ENCODE measurements at places on chromosomes 5 and 9. TPM values are rescaled to one million over a fixed set of nuclear protein-coding genes. Genes with fewer than 3 reads are reported as not detected.

The PHF24 gene
- total RNA-seq, result not detected

The TLX3 gene
- total RNA-seq, result not detected

The C9orf153 gene
- 0.13 TPM for total RNA-seq

The AGGF1 gene
- 14.0 TPM for total RNA-seq

The STKLD1 gene
- 0.61 TPM for total RNA-seq

The LTC4S gene
- 4.9 TPM for total RNA-seq

The PCSK1 gene
- total RNA-seq, result 0.34 TPM

The ST8SIA4 gene
- 2.2 TPM for total RNA-seq
